GM23338 (cell line): ENCODE measurements at places on chromosomes 11 and 22. TPM values are rescaled to one million over a fixed set of nuclear protein-coding genes. Genes with fewer than 3 reads are reported as not detected.

- peaks cover 82% of the 10 kb centered on the region for H3K27me3 ChIP-seq
- H3K4me3 ChIP-seq: no peak overlapping the region
- DNase-seq: no peak
- peaks cover 17% of the 10 kb centered on the region; the same call in 1 of the 2 replicates for H3K36me3 ChIP-seq
- H3K27ac ChIP-seq: no peak overlapping the region
- H3K4me1 ChIP-seq: no peaks in the 10 kb centered on the region
Observed at GRCh38 chr11:2657697-2658284, 42.0 kb downstream of the KCNQ1OT1 start.

- H3K27ac ChIP-seq: no peak overlapping the region
- no peaks in the 10 kb centered on the region for H3K4me1 ChIP-seq
- no peak for DNase-seq
Observed at GRCh38 chr11:78438298-78438975, 20.8 kb upstream of the GAB2 start.

- DNase-seq: no peak
- no peaks in the 10 kb centered on the region for H3K27me3 ChIP-seq
- no peak overlapping the region for H3K27ac ChIP-seq
- no peaks in the 10 kb centered on the region for H3K4me1 ChIP-seq
- H3K4me3 ChIP-seq: no peak overlapping the region
Observed at GRCh38 chr11:122861631-122862030, 20.9 kb upstream of the JHY start.

DNA sequence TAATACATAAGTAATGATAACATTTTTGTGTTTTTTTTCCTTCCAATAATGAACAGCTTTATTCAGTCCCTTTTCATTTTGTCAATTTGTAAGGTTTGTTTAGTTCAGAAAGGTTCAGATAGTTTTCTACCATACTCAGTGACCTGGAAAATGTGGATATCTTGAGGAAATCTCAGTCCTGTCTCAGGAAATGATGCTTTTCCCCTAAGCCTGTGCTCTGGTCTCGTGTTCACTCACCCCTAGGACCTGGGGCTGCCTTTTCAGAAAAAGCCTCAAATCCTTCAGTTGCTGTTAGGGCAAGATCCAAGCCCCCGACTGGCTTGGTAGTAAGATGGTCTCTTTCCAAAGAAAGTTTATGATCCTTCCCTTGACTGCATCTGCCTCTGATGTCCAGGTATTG, 21.8 kb downstream of the MS4A6A start:
- no peaks in the 10 kb centered on the region for H3K36me3 ChIP-seq
- no peak overlapping the region for H3K4me3 ChIP-seq
- H3K27ac ChIP-seq: no peak overlapping the region
- DNase-seq: no peak

GRCh38 chr22:41353862-41354575, 27.7 kb upstream of the TEF start:
- no peaks in the 10 kb centered on the region for H3K27me3 ChIP-seq
- no peak overlapping the region for H3K27ac ChIP-seq
- H3K4me1 ChIP-seq: peaks cover 5% of the 10 kb centered on the region
- no peak for DNase-seq

The MRGPRF gene
- 9.0 and 10.8 TPM in 2 replicates for total RNA-seq

GRCh38 chr11:22703040-22703439, 36.6 kb downstream of the GAS2 start:
- no peak overlapping the region for H3K27ac ChIP-seq
- H3K4me1 ChIP-seq: no peaks in the 10 kb centered on the region
- H3K4me3 ChIP-seq: no peak overlapping the region

DNA sequence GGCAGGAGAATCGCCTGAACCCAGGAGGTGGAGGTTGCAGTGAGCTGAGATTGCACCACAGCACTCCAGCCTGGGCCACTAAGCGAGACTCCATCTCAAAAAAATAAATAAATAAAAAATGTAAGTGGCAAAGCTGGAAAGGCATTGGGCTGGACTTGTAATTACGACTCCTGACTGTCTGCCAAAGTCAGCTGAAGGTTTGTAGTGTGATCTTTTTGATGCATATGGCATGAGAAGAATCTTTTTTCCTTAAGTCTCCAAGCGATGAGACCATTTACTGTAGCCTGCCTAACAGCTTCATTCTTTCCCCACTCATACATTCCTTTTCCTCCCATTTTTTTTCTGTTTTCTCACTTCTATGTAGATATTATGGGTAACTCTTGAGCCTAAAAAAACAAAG, 24.8 kb downstream of the CTNND1 start:
- no peaks in the 10 kb centered on the region for H3K27me3 ChIP-seq
- no peak overlapping the region for H3K27ac ChIP-seq
- H3K4me1 ChIP-seq: peaks cover 38% of the 10 kb centered on the region
- no peak overlapping the region for H3K4me3 ChIP-seq
- H3K36me3 ChIP-seq: no peaks in the 10 kb centered on the region

The MISFA gene
- 1.7 TPM in 1 of 2 replicates, not detected in the other for total RNA-seq

DNA sequence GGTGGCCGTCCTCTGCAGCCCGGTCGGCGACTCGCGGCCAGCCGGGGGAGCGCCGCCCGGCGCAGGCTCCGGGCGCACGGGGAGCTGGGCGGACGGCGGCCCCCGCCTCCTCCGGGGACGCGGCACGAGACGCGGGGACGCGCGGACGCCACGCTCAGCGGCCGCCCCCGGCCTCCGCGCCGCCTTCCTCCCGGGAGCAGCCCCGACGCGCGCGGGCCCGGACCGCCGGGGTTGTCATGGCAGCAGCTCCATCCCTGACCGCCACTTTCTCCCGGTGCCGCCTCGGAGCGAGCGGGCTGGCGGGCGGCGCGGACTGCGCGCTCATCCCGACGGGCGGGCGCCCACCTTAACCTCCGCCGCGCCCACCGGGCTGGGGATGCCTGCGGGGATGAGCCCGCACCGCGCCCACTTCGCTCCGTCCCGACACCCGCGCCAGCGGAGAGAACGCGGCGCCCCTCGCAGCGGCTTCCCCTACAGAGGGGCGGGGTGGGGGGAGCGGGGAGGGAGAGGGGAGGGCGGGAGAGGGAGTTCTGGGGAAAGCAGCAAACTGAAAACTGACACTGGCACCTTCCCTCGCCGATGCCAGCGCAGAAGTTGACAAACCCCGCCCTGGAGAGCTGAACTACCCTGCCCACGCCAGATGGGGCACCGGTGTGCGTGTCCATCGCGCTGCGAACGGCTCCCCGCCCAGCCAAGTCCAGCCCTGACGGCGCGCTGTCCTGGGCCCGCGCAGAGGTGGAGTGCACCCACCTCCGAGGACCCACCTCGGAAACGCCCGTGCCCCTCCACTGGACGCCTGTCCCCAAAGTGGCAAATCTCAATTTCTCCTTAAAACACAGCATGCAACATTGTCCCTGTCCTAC, 588.4 kb downstream of the OPCML start:
- H3K27ac ChIP-seq: no peak overlapping the region
- peak overlapping the region; percentile 89 for H3K4me3 ChIP-seq
- peak; percentile 62 for DNase-seq
- no peaks in the 10 kb centered on the region for H3K36me3 ChIP-seq
- H3K4me1 ChIP-seq: peaks cover 10% of the 10 kb centered on the region; the same call in 1 of the 2 replicates

- H3K27me3 ChIP-seq: no peaks in the 10 kb centered on the region
- H3K4me1 ChIP-seq: peaks cover 8% of the 10 kb centered on the region; the same call in 1 of the 2 replicates
- no peak for DNase-seq
- no peak overlapping the region for H3K27ac ChIP-seq
Observed at GRCh38 chr22:45190202-45190872, 26.6 kb downstream of the NUP50 start.

The ALX4 gene
- not detected in 2 replicates for total RNA-seq

GRCh38 chr11:68581439-68581838, 102.9 kb upstream of the GAL start:
- no peak overlapping the region for H3K4me3 ChIP-seq
- no peak for DNase-seq
- H3K4me1 ChIP-seq: no peaks in the 10 kb centered on the region
- H3K27me3 ChIP-seq: no peaks in the 10 kb centered on the region
- H3K36me3 ChIP-seq: peaks cover 24% of the 10 kb centered on the region

The GATD1 gene
- total RNA-seq: 28.0 and 51.0 TPM in 2 replicates

The FOLR3 gene
- total RNA-seq: not detected in 2 replicates

The DCDC1 gene
- 0.27 and 0.56 TPM in 2 replicates for total RNA-seq

The YPEL4 gene
- 0.82 TPM in 1 of 2 replicates, not detected in the other for total RNA-seq

DNA sequence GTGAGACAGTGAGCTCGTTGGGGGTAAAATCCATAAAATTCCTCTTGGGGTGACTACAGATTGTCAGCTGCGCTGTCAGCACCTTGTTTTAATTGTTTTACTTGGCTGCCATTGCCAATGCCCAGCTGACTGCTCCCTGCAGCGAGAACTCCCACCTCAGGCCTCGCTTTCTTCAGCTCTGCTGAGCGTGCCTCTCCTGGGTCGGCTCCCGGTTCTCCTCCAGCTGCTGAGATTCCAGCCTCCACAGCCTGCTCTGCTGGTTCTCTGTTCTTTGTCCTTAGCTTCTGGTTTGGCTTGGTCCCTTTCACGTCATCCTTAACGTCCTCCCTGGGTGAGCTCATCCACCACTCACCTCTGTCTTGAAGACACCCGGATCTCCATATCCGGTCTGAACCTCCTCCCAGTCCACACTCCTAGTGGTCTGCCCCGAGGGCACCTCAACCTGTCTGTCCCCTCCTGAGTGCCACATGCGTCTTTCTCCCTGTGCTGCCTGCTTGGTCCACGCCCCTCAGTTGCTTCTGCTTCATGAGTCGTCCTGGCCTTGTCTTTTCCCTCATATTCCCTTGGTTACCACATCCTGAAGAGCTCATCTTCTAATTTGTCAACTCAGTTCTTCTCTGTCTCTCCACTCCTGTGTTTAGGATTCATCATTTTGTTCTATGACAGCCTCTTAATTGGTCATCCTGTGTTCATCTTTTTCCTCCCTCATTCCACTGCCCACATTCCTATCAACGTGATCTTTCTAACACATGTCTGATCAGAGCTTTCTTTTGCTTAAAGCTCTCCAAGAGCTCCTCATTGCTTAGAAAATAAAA, 35.6 kb downstream of the BMAL1 start:
- no peak for DNase-seq
- H3K27me3 ChIP-seq: no peaks in the 10 kb centered on the region
- H3K4me1 ChIP-seq: no peaks in the 10 kb centered on the region
- no peaks in the 10 kb centered on the region; the same call in 1 of the 2 replicates for H3K36me3 ChIP-seq

The UNC93B1 gene
- total RNA-seq: 28.0 and 34.4 TPM in 2 replicates

- peaks cover 23% of the 10 kb centered on the region for H3K4me1 ChIP-seq
- H3K27me3 ChIP-seq: no peaks in the 10 kb centered on the region
- H3K36me3 ChIP-seq: no peaks in the 10 kb centered on the region
- peak; percentile 80 for DNase-seq
Observed at GRCh38 chr22:42376711-42377554, 55.3 kb downstream of the NFAM1 start.

DNA sequence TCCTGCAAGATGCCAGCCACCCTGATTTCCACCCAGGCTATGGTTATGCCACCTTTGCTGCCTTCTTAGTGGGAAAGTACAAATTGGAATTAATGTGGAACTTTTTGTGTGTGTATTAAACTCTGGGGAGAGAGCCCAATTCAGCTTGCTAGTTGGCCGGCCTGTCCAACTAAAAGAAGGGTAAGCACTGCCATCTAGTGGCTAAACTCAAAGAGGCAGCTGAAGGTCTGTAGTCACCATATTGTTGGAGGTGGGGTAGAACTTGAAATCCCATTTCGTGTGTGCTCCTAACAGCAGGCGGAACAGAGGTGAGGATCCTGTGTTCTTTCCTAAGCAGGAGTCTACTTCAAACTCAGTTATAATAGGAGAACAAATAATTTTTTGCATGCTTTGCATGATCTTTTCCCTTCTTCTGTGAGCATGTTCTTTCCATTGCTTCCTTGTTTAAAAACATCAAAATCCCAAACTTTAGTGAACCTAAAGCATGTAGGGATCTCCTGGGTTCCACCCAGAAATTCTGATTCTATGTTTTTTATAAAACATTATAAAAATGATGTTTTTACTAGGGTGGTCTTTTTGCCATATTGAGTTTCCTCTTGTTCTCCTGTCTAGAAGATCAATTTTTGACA, 138.8 kb upstream of the SORL1-AS1 start:
- no peaks in the 10 kb centered on the region for H3K4me1 ChIP-seq
- DNase-seq: peak; percentile 89
- no peaks in the 10 kb centered on the region for H3K27me3 ChIP-seq
- peaks cover 62% of the 10 kb centered on the region for H3K36me3 ChIP-seq

GRCh38 chr11:8090756-8091155, 9.7 kb downstream of the TUB start:
- peak; percentile 95 for DNase-seq
- no peaks in the 10 kb centered on the region for H3K36me3 ChIP-seq
- H3K4me3 ChIP-seq: no peak overlapping the region
- H3K27me3 ChIP-seq: no peaks in the 10 kb centered on the region

- no peak for DNase-seq
- no peak overlapping the region for H3K27ac ChIP-seq
- H3K4me3 ChIP-seq: no peak overlapping the region
- H3K4me1 ChIP-seq: no peaks in the 10 kb centered on the region
- no peaks in the 10 kb centered on the region for H3K27me3 ChIP-seq
Observed at GRCh38 chr11:108947654-108948570, 283.0 kb downstream of the DDX10 start.

- H3K27me3 ChIP-seq: no peaks in the 10 kb centered on the region
- peaks cover 31% of the 10 kb centered on the region for H3K4me1 ChIP-seq
- H3K27ac ChIP-seq: peak overlapping the region; percentile 71; the same call in 1 of the 2 replicates
- peak overlapping the region; percentile 95 for H3K4me3 ChIP-seq
- H3K36me3 ChIP-seq: peaks cover 4% of the 10 kb centered on the region; the same call in 1 of the 2 replicates
Observed at GRCh38 chr11:70203751-70204465, 812 bp downstream of the FADD start.

- H3K27me3 ChIP-seq: 0 out of 2 replicates have a peak, but pooled peaks cover 2% of the 10 kb centered on the region
- no peaks in the 10 kb centered on the region for H3K36me3 ChIP-seq
- H3K4me1 ChIP-seq: peaks cover 40% of the 10 kb centered on the region
- H3K27ac ChIP-seq: peak overlapping the region; percentile 19; the same call in 1 of the 2 replicates
- peak overlapping the region; percentile 91 for H3K4me3 ChIP-seq
- DNase-seq: no peak
Observed at GRCh38 chr11:46279126-46280099, 2.0 kb downstream of the CREB3L1 start.

- H3K36me3 ChIP-seq: no peaks in the 10 kb centered on the region
- no peaks in the 10 kb centered on the region for H3K27me3 ChIP-seq
- DNase-seq: no peak
- H3K4me3 ChIP-seq: no peak overlapping the region
- 0 out of 2 replicates have a peak, but pooled peaks cover 5% of the 10 kb centered on the region for H3K4me1 ChIP-seq
Observed at GRCh38 chr11:99281331-99281730, 260.6 kb downstream of the CNTN5 start.

The RELA gene
- total RNA-seq: 17.0 and 22.8 TPM in 2 replicates

The PNPLA3 gene
- total RNA-seq: 17.3 and 23.4 TPM in 2 replicates

- DNase-seq: no peak
- H3K4me1 ChIP-seq: peaks cover 5% of the 10 kb centered on the region
- H3K36me3 ChIP-seq: no peaks in the 10 kb centered on the region
- no peak overlapping the region for H3K4me3 ChIP-seq
Observed at GRCh38 chr11:116792144-116792868, 627 bp upstream of the APOA5 start.

The GRIK4 gene
- total RNA-seq: 1.4 and 2.2 TPM in 2 replicates
